ENCODE measurements at places on chromosomes 7 and 10.

DNA sequence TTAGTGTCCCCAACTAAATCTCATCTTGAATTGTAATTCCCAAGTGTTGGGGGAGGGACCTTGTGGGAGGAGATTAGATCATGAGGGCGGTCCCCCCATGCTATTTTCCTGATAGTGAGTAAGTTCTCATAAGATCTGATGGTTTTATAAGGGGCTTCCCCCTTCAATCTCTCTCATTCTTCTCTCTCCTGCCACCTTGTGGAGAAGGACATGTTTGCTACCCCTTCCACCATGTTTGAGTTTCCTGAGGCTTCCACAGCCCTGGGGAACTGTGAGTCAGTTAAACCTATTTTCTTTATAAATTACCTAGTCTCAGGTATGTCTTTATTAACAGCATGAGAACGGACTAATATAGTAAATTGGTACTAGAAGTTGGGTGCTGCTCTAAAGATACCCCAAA lies 365.6 kb downstream of the ANKRD7 start:
- DNase-seq = peak; percentile 12

DNA sequence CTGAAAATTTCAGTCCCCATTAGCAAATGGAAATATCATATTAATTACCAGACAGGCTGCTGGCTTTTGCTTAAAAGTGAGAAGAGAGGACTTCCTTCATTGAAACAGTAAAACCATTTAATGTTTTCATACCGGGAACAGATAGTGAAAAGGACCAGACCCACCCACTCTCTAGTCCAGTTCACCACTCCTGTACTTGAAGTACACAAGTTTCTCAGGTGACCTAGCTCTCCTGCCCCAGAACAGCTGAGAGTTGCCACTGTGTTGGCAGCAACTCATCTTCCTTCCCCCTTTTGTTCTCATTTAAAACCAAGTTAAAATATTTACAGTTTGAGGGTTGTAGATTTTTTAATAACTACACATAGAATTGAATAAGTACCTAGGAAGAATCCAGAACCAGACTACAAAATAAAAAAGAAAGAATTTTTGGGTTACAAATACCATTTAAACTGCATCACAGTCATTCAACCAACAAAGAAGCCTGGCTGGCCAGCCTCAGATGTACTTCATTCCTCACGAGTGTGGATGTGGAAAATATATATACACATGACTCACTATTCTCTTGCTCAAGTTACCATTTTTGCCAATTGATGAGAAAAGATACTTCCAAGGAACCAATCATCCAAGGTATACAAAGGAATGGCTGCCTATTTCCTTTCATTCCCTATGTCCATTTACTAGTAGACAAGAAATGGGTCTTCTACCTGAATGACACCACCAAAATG lies 68.1 kb downstream of the VPS41 start:
- DNase-seq = no peak

DNA sequence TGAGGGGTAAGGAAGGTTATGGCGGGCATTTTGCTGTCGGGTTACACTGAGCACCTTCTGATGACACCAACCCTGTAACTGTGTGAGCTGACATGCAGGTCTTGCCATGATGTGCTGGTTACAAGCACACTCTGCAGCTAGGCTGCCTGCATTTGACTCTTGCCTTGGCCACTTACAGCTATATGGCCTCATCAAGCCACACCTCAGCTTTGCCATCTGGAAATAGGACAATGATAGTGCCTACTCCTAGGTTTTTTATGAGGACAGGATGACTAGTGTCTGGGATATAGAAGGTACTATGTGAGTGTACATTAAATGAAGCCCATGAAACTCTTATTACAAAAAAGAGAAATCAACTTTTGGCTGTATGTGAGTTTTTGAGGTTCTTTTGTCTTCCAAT lies 58.0 kb downstream of the AKR1B1 start:
- no peak for DNase-seq

DNA sequence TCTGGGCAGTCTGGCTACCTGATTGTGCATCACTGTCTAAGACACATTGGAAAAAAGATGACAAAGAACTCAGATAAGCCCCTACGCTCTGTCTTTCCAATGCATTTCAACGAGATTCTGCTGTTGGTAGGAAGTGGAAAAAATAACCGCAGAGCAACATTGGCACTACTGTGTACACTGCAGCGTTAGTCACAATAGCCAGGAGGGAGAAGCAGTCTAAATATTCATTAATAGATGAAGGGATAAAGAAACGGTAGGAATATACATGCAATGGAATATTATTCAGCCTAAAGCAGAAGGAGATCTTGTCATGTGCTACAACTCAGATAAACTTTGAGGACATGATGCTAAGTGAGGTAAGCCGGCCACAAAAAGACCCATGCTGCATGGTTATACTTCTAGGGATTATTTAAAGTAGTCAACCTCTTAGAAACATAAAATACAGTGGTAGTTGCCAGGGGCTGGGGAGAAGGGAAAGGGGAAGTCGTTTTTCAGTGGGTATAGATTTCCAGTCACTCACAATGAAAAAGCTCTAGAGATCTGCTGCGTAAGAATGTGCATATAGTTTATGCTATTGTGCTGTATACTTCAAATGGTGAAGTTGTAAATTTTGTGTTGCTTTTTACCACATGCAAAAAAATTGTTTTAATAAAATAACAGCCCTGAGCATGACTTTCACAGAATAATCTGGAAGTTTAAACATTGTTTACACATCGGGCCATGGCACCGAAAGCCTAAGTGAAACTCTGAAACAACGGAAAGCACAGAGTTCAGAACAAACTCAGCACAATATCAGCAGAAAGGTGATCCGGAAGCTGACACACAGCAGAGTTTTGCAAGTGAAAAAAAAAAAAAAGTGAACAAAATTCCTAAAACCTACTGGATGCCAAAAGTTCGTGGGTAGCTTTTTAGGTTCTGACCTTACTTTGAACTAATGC lies 40.1 kb downstream of the ELMO1 start:
- DNase-seq = peak; percentile 35

- no peak for DNase-seq
These were observed 3.0 kb upstream of the SKIDA1 start for GRCh38 chr10:21528236-21529031.

GRCh38 chr7:113628948-113629847 lies 289.6 kb downstream of the PPP1R3A start:
- DNase-seq = no peak

DNA sequence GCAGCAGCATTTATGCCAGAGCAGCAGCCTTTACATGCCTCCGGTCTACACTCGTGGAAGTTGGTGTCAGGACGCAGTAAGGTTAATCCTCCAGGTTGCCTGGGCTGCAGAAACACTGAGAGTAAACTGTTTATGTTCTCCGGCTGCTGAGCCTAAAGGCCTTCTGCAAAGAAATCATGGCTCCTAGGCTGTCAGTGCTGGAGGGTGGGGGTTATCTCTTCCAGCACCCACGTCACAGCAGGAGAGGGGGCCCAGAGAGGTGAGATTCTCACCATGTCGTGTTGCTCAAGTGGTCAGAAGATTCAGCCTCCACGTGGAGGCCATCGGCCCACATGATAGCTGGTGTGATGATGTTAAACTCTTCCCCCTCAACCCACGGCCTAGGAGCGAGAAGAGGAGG lies 41.2 kb downstream of the COL13A1 start:
- no peak for DNase-seq

Measured in activated CD4-positive, alpha-beta T cell treated with anti-CD3 and anti-CD28 coated beads for 48 hours (primary cell).